ENCODE measurements at places on chromosomes 4 and X. TPM values are rescaled to one million over a fixed set of nuclear protein-coding genes. Genes with fewer than 3 reads are reported as not detected.
A peak's percentile ranks its signal among the peaks of the same experiment; 100 is the strongest.

DNA sequence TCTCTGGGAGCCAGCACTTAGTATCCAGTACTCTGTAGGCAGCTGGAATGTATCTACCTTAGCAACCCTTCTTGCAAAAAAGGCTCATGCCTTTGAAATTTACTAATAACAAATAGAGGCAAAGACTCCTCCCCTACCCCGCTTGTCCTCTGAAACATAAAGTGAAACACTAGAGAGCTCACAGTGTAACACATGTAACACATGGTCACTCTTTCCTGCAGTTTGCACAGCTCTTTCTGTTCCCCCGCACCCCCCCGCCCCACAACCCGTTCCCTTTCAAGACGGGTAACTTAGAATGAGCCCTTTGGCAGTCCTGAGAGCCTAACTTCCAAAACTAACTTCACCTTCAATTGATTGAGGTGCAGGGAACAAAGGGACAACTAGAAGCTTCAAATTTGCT is 6.0 kb upstream of the BCORL1 start:
- DNase-seq = no peak

DNA sequence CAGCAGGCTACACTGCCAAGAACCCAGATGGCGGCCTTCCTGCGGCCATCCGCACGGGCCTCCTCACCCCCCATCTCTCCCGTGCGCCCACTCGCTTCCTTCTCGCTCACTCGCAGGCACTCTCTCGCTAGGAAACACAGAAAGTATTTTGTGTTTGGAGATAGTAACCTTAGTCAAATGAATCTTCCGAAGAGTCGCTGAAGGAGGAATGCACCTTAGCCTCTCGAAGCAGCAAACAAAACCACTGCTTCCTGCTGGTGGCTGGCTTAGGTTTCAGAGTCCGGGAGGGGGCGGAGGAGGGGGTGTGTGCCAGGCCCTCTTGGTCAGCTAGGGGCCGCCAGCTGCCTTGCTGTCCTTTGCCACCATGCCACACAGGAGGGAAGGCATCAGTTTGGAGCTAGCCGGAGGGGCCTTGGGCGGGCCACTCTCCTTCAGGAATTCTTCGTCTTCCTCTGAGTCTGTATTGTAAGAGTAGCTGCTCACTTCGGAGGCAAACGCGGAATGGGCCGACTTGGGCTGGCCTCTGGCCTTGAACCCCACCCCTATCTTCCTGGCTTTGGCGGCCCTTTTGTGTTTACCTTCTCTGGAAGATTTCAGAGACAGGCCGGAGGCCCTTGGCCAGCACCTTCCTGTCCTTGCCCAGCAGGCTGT is 73.2 kb upstream of the UCP1 start:
- DNase-seq = no peak

DDIT4L gene
- total RNA-seq = 6.1 TPM

DNA sequence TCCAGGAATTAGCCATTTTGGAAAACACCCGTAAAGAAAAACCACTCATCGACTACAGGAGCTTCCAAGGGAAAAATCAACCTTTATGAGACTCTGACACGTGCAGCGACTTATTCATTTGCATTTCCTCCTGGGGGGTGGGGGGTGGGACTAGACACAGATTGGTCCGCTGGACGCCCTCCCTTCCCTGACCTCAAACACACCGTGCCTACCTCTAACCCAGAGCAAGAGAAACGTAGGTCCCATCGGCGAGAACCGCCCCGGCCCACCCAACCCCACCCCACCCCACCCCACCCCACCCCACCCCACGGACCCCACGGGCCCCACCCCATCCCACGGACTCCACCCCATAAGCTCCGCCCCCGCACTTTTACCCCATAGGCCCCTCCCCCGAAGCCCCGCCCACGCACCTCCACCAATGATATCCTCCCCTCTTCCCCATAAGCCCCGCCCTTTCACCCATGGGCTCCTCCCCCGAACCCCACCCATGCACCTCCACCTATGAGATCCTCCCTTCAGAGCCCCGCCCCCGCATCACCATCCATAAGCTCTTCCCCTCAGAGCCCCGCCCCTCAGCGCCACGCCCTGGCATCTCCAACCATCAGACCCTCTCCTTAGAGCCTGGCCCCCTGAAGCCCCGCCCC is 1.1 kb downstream of the GTPBP6 start:
- DNase-seq = no peak

DNA sequence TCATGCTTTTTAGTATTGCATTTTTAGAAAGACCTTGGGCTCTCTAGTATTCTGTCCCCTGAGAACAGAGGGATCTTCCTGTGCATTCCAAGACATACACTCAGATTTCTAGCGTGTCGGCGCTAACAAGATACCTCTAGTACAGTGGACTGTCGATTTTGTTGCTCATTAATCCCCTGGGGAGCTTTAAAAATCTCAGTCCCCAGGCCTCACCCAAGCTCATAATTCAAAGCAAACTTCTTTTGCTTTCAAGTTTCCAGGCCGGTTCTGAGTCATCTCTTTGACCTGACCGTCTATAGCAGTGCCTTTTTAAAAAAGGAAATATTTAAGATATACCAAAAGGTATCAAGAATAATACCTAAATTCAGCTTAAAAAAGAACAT is 137.0 kb downstream of the AMMECR1 start:
- DNase-seq = no peak

DNA sequence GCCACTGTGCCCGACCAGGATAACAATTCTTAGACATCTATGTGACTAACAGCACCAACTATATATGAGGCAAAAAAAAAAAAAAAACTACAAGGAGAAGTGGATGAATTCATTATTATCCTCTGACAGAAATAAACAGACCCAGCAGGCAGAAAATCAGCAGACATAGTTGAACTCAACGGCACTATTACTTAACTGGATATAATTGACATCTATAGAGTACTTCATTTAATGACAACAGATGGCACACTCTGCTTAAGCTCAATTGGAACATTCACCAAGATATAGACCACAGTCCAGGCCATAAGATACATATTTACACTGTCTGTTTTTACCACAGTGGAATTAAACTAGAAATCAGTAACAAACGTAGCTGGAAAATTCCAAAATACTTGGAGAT is 13.3 kb downstream of the CLDN22 start:
- DNase-seq = no peak

AIFM1 gene
- 16.8 TPM for total RNA-seq

- peak; percentile 70 for DNase-seq
Measured at GRCh38 chr4:54230484-54231418, 1.7 kb downstream of the PDGFRA start.

DNA sequence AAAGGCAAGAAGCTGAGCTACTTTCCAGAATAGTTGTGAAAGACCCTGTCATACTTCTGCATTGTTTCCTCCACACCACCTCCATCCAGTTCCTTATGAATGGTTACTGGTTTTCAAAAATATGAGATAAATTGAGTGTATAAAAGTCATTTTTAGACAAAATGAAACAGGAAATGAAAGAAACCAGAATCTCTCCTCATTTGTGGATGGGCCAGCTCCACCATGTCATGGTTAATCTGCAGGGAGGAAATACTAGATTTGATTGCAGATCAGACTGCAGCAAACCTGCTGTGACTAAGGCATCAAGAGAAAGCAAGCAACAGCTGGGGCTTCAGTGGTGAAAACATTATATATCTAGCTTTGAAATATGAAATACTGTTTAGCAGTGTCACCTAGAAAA is 23.8 kb downstream of the F9 start:
- no peak for DNase-seq

DNA sequence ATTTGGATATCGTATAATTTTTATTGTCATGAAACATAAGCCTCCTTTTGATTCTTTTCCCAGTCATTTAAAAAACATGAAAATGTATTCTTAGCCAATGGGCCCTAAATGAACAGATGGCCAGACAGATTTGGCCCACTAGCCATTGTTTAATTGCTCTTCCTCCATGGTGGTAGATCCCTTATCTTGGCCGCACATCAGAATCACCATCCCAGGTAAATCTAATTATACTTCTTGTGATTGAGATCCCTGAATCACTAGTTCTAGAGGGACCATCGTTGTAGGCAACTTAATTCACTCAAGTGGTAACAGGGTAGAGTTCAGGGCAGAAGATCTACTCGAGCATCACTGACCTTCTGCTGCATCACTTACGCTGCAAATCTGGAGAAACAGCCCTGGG is 24.1 kb upstream of the VCX3A start:
- DNase-seq = no peak

DNA sequence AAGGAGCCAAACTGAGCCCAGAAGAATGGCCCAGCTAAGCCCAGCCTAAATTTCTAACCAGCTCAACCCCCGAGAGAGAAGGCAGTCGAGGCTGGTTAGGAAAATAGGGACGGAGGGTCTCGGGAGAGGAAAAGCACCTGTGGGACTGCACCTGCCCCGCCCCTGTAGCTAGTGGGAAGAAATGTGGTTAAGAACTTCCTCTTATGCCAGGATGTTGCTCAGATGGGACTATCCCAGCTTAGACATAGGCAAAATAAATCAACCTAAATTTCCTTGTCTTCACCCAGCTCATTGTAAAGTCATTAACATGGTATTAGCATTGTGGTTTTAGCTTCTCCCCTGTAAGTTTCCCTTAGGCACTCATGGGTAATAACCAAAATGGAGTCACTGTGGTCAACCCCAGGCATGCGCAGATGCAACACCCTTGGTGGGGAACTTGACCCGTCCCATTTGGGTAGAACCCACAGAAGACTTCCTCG is 86.8 kb downstream of the ZNF718 start:
- DNase-seq = no peak

DNA sequence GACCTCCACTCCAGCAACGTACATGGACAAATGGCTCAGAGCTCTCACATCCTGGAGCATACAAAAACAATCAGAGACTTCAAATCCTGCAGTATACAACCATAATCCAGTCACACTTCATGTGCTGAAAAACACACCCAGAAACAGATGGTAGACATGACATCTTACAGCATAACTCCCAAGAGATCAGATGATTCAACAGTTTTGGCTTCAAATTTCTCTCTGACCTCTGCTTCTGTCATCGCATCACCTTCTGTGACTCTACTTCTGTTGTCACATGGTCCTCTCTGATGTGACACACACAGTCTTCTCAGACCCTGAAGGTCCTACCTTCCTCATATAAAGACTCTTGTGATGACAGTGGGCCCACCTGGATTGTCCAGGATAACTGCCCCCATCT is 18.5 kb downstream of the SUV39H1 start:
- no peak for DNase-seq

DNA sequence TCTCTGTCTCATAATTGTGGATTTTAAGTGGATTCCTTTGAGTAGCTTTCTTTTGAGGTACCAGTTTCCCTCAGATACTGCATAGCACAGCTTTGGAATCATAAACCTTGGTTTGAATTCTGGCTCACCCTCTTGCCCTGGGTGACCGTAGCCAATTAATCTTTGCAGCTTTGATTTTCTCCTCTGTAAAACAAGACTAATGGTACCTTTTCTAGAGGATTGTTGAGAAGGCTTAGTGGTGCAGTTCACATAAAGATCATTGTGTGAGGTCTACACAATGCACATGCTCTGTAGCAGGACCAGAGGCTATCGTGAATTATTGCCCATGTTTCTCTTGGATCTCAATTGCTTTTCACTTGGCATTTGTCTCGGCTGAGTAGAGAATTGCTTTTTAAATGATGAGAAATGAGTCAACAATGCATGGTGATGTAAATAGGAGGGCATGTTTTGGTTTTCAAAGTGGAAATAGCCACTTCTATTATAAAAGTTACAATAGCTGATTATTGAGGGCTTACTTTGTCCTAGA is 47.9 kb downstream of the TMEM131L start:
- DNase-seq = no peak
